ENCODE measurements at places on chromosomes 12 and 14.

- DNase-seq: no peak
These were observed 38.2 kb upstream of the OAS1 start for GRCh38 chr12:112868459-112869041.

- no peak for DNase-seq
These were observed 35.9 kb upstream of the EGLN3 start for GRCh38 chr14:33986804-33987203.

GRCh38 chr12:42819846-42820245 is 230.3 kb upstream of the PRICKLE1 start:
- DNase-seq: no peak

GRCh38 chr14:74907744-74908143 is 15.3 kb downstream of the RPS6KL1 start:
- no peak for DNase-seq

- no peak for DNase-seq
These were observed 15.9 kb downstream of the PRKAB1 start for GRCh38 chr12:119683816-119684215.

GRCh38 chr12:11677093-11677492 is 27.6 kb downstream of the ETV6 start:
- no peak for DNase-seq

DNA sequence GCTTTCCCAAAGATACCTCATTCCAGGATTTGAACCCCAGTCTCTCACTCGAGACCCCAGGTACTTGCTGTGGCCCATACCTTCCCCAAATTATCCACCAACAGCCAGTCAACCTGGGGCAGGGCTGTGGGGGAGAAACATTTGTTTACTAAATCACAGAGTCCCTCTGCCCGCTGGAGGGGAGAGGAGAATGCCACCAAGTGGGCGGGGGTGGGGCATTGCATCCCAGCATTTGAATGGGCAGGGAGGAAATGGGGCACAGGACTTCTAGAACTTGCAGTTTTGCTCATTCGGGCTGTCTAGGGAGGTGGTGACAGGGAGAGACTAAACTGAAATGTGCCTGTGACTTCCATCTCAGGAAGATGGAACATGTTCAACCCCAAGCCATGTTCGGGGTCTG is 10.9 kb upstream of the SERPINA9 start:
- DNase-seq: no peak

GRCh38 chr14:56092763-56093162 is 25.4 kb upstream of the PELI2 start:
- DNase-seq: no peak

- DNase-seq: no peak
These were observed 8.6 kb upstream of the HDAC7 start for GRCh38 chr12:47828008-47828975.

- no peak for DNase-seq
These were observed 36.7 kb downstream of the LRTM2 start for GRCh38 chr12:1857086-1857485.

- no peak for DNase-seq
These were observed 48.4 kb upstream of the FOS start for GRCh38 chr14:75230140-75230792.

DNA sequence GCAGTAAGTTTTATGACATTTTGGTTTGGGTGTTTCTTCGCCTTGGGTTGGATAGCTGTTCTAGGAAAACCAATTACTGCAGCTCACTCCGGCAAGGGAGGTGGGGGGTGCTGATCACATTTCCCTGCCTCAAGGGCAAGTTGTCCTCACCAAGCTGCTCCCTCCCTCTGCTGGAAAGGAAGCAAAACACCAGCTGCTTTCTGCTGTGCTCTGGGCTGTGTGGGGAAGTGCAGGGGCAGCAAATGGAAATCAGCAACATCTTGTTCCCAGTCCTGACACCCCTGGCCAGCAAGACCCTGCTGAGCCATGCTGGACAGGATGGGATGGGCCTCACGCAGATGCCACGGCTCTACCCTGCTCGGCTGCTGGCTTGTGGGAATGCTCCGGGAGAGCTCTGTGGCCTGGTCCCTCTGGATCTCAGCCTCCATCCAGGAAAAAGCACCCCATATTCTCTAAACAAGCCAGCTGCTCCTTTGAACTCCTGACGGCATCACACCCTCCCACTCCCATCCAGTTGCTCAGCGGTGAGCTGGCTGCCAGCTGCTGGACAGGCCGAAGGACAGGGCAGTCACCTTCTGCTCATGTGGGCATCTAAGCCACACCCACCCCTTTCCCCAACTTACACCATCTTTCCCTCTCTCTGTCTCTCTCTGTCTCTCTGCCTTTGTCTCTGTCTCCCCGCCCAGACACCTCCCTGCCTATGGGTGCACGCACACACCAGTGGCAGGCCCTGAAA is 52.4 kb upstream of the EIF5 start:
- peak; percentile 21 for DNase-seq

DNA sequence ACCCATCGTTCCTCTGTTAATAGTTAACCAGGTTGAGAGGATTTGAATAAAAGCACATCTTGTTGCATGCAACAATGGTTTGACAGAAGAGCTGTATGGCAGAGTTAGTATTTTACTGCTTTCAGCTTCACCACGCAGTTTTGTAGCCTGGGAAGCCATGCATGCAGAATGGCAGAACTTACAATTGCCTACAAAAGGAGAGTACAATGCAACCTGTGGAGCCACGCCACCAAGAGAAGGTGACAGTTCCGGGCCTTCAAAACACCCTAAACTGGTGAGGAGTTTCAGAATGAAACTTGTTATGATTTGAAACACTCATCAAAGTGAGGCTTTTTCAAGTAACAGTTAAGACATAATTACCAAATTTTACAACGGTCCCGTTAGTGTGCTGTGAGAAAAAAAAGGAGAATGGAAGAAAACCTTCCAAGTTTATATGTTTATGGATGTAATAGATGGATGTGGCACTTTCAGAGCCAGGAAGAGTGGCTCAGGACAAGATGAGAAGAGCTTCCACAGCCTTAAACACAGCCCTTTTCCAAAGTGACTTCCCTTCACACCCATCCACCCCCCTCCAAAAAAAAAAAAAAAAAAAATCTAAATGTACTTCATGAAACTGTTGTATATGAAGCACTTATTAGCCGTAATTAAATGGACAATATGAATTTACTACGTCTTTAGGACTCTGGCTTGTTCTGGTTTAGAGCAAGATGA is 158.7 kb downstream of the EGLN3 start:
- no peak for DNase-seq

GRCh38 chr12:80472236-80472635 is 28.2 kb downstream of the PTPRQ start:
- no peak for DNase-seq

- DNase-seq: no peak
These were observed 430.0 kb downstream of the ZFP36L1 start for GRCh38 chr14:68362846-68363245.

DNA sequence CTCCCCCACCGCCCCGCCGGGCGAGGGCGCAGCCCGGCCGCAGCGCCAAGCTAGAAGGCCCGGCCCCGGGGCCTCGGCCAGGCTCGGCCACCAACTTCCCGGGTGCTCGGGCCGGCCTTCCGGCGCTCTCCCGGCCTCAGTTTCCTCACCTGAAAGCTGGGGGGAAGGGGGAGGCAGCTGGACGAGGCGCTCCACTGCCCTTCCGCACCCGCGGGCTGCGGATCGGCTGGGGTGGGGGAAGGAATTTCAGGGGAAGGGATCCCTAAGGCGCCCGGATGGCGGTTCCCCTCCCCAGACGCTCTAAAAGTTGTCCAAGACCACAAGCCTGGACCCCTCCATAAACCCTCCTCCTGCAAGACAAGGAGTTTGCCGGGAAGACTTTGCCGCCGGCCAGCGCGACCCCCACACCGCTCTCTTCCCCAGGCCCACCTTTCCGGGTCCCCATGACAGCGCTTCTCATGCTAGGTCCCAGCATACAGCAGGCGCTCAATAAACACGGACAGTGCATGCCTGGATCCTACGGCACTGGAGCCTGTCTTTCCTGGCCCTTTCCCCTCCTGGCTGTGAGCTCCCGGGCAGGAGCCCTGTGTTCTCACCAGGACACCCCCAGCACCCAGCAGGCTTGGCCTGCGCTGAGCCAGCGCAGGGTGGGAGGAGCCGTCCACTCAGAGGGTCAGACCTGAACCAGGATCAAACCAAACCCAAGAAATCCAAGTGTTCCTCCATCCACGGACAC is 18.1 kb downstream of the BEGAIN start:
- DNase-seq: no peak

GRCh38 chr14:58265401-58265800 is 20.8 kb downstream of the PSMA3 start:
- no peak for DNase-seq

DNA sequence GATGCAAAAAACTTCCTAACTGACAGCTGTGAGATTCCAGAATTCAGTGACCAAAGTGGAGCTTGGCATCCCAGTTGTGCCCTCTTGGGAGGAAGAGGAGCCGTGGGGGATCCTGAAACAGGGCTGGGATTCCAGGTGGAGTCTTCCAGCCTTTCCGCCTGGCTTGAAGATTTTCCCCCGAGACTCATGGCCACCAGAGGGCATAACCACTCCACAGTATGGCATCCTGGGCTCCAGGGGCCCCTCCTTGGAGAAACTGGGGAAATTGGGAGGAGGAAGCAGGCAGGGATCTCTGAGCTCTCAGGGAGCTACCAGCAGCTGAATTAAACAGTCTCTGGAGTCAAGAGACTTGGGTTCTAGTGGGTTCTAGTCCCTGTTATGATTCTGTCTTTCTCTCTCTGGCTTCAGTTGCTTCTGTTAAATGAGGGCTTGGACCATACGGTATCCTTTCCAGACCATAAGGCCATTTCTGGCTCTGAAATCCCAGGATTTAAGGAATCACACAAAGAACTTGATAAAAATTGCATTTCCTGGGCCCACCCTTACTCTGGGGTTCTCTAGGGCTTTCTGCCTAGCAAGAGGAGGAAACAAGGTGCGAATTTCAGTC is 2.6 kb upstream of the TAMALIN start:
- DNase-seq: peak; percentile 42

GRCh38 chr12:26150736-26151450 is 26.1 kb upstream of the BHLHE41 start:
- DNase-seq: no peak

DNA sequence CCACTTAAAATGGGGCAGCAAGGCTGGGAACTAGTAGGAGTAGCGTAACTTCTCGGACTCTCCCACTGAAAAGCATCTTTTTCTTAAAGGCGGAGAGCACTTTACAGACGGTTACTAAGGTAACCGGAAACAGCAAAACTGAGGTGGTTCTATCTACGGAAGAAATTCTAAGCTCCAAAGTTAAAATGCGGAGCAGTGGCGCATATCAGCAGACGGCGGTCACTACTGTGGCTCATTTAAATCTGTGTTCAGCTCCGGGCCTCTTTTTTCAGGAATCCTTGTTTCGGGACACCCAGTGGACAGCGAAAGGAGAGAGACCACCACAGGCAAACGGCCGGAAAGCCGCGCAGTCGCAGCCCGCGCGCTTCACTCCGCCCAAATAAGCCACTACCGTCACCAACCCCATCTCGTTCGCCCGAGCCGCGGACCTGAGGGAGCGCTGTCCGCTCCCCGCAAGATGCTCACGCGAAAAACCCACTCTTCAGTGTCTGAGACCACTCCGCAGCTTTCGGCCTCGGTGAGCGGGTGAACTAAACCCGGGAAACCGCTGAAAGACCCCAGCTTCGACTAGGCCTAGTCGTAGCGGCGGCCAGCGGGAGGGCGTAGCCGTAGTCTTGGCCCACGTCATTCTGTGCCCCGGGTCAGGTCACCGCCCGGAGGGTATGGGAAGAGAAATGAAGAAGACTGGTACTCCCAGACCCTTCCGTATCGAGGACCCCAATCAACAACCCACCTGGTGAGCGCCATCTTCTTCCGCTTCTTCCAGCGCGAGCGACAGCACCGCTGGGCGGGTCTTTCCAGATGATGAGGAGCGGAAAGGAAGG is at the start of gene SNW1:
TSS of gene SNW1 (minus strand) at position 776 of the 824 bp plus-strand sequence. CDS start at position 747, 29 bp downstream.
- DNase-seq: peak; percentile 81

DNA sequence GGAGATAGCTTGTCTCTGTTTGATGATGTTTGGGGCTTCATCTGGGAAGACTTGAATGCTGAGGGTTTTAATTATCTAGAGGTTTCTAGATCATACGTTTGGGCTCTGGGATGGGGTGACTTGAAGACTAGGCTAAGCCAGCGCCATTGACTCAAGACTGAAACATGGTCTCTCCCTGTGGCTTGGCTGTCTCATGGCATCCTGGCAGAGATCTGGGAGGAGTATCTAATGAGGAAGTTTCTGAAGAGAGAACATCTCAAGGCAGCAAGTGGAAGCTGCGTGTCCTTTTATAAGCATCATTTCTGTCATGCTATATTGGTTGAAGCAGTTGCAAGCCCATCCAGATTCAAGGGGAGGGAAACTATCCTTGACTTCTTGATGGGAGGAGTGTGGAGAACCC is 104.8 kb downstream of the UNC79 start:
- DNase-seq: no peak

GRCh38 chr12:7485095-7485494 is 18.5 kb downstream of the CD163 start:
- DNase-seq: no peak

DNA sequence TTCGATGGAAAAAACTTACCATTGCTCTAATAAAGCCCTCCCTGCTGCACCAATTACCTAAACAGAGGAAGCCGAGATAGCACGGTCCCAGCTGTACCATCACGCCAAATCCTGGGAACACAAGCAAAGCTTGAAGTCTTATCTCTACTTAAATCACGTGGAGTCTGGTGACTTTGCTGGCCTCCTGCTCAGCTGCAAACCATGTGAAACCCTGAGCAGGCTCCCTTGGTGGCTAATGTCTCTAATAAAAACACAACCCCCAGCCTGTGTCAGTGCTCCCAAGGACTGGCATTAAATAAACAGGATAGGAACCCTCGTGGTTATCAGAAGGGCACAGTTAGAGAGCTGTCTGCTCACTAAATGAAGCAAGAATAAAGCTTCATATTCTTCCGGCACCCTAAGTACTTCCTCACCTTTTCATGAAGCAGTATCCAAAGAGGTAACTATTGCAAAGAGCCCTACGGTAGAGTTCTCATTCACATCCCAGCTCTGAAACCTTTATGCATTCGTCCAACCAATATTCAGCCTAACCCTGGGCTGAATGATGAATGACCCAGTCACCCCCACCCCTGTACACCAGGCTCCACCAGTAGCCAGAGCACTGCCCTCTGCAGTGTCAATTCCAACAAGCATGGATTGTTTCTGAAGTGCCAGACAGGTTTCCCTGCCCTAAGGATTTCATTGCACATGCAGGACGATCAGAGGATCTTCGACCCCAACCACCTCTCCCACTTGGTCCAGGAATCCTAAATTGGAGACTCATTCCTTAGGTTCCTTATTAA is 452.7 kb upstream of the TMPO start:
- DNase-seq: no peak

GRCh38 chr14:106803379-106803778 is 1277.0 kb downstream of the TMEM121 start:
- DNase-seq: no peak

DNA sequence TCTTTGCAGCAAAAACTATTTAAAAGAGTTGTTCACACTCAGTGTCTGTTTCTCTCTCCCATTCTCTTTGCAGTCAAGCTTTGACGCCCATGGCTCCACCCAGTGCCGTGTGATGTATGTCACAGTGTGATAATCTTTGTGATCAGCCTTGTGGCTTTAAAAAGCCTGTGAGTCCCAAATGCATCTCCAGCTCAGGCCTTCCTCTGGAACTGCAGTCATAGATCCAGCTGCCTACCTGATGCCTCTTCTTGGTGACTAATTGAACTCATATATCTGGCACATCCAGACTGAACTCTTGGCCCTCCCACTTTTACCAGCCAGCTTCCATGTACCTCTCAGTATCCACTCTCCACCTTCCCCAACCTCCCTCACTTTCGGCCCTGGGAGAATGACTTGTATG is 182.8 kb upstream of the ARHGAP5 start:
- no peak for DNase-seq

GRCh38 chr12:39401459-39401858 is 41.5 kb downstream of the KIF21A start:
- no peak for DNase-seq

GRCh38 chr12:113422886-113423669 is 898 bp downstream of the SDSL start:
- DNase-seq: no peak

All from neural crest cell (in vitro differentiated cells).